ENCODE measurements at places on chromosomes 7 and 10.
A peak's percentile ranks its signal among the peaks of the same experiment; 100 is the strongest.

- no peak for DNase-seq
These were observed 42.9 kb downstream of the MKLN1 start for GRCh38 chr7:131370523-131370968.

DNA sequence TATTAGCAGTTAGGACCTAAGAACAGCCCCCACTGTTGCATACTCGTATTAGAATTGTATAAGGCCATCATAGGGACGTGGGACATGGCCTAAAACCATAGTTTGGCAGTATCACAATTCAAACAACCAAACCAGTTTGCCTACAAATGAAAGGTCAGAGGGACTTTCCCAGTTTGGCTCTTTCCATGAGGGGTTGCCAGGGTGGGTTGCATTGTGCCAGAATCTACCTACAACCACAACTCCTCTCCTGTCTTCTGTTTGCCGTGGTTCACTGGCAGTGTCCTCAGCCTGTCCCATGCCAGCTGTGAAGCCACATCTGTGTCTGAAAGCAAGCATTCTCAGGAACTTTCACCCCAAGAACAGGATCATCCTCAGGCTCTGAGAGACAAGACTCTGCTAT, 44.5 kb downstream of the PIK3AP1 start:
- no peak for DNase-seq

- DNase-seq = no peak
These were observed 174.1 kb upstream of the TNRC18 start for GRCh38 chr7:5597772-5598171.

- DNase-seq = no peak
These were observed 474.0 kb upstream of the NRP1 start for GRCh38 chr10:33808475-33808874.

- DNase-seq = no peak
These were observed 220.9 kb downstream of the RNLS start for GRCh38 chr10:88361995-88362807.

GRCh38 chr10:78278058-78278404, 244.4 kb downstream of the RPS24 start:
- no peak for DNase-seq

GRCh38 chr7:22549667-22550513, 49.9 kb upstream of the STEAP1B start:
- peak; percentile 78 for DNase-seq

DNA sequence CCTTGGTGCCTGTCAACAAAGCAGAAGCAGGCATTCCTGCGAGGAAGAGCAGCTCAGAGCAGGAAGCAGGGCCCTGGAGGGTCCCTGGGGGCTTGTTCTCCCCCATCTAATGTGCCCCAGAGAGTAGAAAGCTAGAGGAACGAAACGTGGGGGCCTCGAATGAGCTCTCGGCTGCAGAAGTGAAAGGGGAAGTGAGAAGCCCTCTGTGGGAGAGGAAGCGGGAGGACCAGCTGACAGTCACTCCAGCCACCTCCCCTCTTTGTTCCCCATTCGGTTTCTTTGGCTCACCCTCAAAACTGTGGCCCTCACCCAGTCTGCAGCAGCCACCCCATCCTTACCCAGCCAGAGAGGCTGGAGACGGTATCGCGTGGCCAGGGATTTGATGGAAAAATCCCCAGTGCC, 25.0 kb downstream of the C10orf105 start:
- no peak for DNase-seq

Data from glutamatergic neuron (in vitro differentiated cells).